ENCODE measurements at places on chromosomes 12 and 14. TPM values are rescaled to one million over a fixed set of nuclear protein-coding genes. Genes with fewer than 3 reads are reported as not detected.

GRCh38 chr12:89156340-89156739, 196.0 kb downstream of the DUSP6 start:
- DNase-seq, result peak; percentile 15

GRCh38 chr14:99408971-99409289, 71.7 kb downstream of the SETD3 start:
- no peak for DNase-seq

DNA sequence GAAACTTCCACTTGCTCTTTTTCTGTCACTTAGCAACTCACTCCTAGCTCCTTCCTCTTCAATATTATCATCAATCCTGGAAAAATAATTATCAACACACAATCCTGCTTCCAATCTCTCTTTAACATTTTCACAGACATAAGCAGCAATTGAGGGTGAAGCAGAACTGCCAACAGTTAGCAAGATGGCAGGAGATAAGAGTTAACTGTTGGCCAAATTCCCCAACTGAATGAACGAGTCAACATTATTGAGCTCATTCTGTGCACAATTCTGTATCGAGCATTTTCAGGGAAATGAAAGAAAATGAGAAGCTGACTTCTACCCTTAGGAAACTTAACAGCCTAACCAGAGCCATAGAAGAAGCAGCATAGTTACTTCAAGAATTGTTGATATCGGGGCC, 152.0 kb downstream of the KCNA5 start:
- DNase-seq, result no peak

DNA sequence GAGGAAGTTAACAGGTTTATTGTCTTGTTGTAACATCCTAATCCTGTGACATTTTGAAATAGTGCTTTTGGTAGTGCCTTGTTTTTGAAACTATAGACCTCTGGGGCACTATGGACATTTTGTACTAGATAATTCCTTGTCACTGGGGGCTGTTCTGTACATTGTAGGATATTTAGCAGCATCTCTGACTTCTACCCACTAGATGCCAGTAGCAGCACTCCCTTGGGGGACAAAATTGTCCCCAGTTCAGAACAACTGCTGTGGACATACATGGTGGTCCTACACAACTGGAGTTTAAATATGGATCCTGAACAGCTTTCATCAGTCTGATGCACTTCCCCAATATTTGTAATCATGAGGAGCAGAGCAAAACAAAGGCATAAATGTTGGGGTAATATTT, 264.7 kb downstream of the RAD51B start:
- peak; percentile 23 for DNase-seq

Gene GLI1
- 2.0 TPM for total RNA-seq

DNA sequence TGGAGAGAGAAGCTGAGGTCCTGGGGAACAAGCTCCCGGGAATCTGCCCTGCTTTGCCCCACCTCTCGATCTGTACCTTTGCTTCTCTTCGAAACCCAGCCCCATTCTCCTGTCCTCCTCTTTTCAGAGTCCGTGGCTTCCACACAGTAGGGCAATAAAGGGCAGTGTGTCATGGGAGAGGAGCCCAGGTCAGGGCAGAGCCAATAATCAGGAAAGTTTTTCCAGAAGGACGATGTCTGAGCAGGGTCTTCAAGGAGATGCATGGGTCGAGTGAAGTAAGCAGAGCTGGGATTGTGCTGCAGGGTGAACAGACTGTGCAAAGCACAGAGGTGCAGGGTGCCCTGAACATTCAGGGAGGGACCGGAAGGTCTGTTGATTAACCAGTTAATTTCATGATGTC, 22.1 kb upstream of the SERPINA4 start:
- DNase-seq, result no peak
